ENCODE measurements at places on chromosomes 5 and 9. TPM values are rescaled to one million over a fixed set of nuclear protein-coding genes. Genes with fewer than 3 reads are reported as not detected.

NOP16 gene
- 11.8 TPM for total RNA-seq

STXBP1 gene
- total RNA-seq: 17.4 TPM

KIF4B gene
- not detected for total RNA-seq

SAXO1 gene
- total RNA-seq: 1.1 TPM

PRSS3 gene
- total RNA-seq: 84.0 TPM

PCDHB8 gene
- 0.46 TPM for total RNA-seq

PDGFRB gene
- total RNA-seq: 47.8 TPM

RANBP17 gene
- total RNA-seq: 5.1 TPM

BTNL9 gene
- total RNA-seq: 11.7 TPM

CPLANE1 gene
- total RNA-seq: 12.0 TPM

ACTBL2 gene
- 0.08 TPM for total RNA-seq

KCNMB1 gene
- 2.4 TPM for total RNA-seq

LCP2 gene
- total RNA-seq: 5.7 TPM

HMCN2 gene
- 4.3 TPM for total RNA-seq

BTNL8 gene
- total RNA-seq: not detected

DDX4 gene
- not detected for total RNA-seq

SLC6A19 gene
- total RNA-seq: not detected

FCHO2 gene
- total RNA-seq: 29.8 TPM

LTC4S gene
- 14.8 TPM for total RNA-seq

NDUFS6 gene
- total RNA-seq: 50.4 TPM

CBY3 gene
- total RNA-seq: not detected

ECPAS gene
- total RNA-seq: 61.8 TPM

FRMD3 gene
- 5.8 TPM for total RNA-seq

CLIC3 gene
- total RNA-seq: 160 TPM

CD72 gene
- total RNA-seq: 2.6 TPM

CRAT gene
- total RNA-seq: 78.2 TPM

AHRR gene
- 4.1 TPM for total RNA-seq

PCDHGB6 gene
- 4.4 TPM for total RNA-seq

NDUFB6 gene
- 24.5 TPM for total RNA-seq

RICTOR gene
- total RNA-seq: 21.7 TPM

PDLIM4 gene
- total RNA-seq: 80.7 TPM

PALM2AKAP2 gene
- 1.2 TPM for total RNA-seq

PCDHA4 gene
- 0.58 TPM for total RNA-seq

GDNF gene
- total RNA-seq: 0.61 TPM

MARCHF6 gene
- 82.0 TPM for total RNA-seq

All from lower leg skin (tissue), 4 donors.